ENCODE measurements at places on chromosomes 11 and 22. TPM values are rescaled to one million over a fixed set of nuclear protein-coding genes. Genes with fewer than 3 reads are reported as not detected.

- no peak for DNase-seq
Observed at GRCh38 chr22:22912988-22913253, 25.3 kb downstream of the IGLL5 start.

- DNase-seq = no peak
Observed at GRCh38 chr22:22322792-22323191, 78.2 kb downstream of the VPREB1 start.

- no peak for DNase-seq
Observed at GRCh38 chr11:75013051-75013450, 24.3 kb downstream of the NEU3 start.

- no peak for DNase-seq
Observed at GRCh38 chr11:69746752-69747742, 28.1 kb downstream of the FGF4 start.

GRCh38 chr11:66035653-66036333, 9.5 kb upstream of the CATSPER1 start:
- DNase-seq = no peak

DNA sequence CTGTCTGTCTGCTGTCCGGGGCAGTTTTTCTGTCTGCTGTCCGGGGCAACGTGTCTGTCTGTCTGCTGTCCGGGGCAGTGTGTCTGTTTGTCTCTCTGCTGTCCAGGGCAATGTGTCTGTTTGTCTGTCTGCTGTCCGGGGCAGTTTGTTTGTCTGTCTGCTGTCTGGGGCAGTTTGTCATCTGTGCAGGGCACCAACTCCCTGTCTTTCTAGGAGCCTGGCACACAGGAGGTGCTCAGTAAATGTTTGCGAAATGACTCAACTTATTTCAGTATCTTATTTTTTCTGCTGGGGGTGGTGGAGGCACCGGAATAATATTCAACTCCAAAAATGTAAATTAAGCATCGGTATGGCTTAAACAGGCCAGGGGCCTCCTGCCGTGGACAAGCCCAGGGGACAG, 12.0 kb upstream of the TTLL12 start:
- no peak for DNase-seq

DNA sequence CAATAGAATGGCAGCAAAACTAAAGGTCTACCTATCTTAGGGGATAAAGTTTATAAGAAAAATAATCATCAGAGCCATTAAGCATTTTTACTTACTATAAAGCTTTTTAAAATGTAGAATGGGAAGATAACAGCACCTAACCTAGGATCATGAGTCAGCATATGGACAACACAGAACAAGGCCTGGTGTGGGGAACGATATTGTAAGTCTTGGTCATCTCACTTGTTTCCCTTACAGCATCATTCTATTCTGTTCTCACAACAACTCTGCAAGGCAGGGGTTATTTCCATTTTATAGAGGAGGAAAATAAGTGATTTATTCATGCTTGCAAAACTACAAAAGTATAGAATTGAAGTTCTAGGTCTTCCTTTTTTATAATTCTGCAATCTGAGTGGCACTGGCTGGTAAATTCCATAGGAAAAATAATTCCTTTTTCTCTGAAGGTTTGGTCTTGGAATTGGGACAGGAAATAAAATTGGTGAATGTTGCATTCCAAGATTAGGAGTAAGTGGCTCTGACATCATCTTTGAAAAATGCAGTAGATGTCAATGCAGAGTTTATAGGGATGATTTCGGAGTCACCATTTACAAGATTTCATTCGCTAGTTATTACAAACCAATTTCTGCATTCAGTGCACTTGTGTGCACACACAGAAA, 423.0 kb downstream of the DYNC2H1 start:
- peak; percentile 75 for DNase-seq

DNA sequence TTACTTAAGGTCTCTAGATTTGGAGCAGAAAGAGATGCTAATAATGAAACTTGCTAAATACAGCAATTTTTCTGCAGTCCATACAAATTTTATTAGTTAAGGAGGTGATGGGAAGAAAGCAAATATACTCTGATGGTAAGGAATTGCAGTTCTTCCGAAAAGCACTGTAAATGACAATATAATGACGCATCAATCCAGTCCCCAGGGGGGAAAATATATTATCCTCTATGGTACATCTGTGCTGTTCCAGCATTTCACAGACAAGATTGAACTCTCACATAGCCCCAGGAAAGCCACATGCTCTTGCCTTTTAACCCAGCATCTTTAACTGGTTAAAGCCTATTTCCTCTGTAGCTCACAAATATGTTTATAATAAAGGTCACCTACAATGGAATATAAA, 416.6 kb upstream of the CCDC90B start:
- no peak for DNase-seq

GRCh38 chr11:47534704-47535251, 18.2 kb downstream of the CELF1 start:
- no peak for DNase-seq

DNA sequence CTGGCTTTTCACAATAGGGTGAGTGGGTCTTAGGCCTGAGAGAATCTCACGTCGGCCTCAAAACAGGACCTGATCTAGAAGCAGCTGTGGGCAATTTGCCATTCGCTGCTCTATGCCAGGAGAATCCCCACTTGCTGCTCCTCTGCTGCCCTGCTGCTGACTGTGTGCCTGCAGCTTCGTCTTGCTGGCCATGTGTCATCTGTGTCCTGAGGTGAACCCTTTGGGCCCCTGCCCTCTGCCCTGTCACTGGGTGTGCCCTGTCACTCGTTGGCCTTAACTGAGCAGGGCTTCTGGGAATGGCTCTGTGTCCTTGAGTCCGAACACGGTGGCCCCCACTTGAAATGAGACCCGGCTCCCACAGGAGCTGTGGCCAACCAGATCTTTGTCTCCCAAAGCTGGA, 6.2 kb downstream of the NAA40 start:
- DNase-seq = no peak

GRCh38 chr11:122232985-122233384, 117.0 kb upstream of the BLID start:
- DNase-seq = no peak

DNA sequence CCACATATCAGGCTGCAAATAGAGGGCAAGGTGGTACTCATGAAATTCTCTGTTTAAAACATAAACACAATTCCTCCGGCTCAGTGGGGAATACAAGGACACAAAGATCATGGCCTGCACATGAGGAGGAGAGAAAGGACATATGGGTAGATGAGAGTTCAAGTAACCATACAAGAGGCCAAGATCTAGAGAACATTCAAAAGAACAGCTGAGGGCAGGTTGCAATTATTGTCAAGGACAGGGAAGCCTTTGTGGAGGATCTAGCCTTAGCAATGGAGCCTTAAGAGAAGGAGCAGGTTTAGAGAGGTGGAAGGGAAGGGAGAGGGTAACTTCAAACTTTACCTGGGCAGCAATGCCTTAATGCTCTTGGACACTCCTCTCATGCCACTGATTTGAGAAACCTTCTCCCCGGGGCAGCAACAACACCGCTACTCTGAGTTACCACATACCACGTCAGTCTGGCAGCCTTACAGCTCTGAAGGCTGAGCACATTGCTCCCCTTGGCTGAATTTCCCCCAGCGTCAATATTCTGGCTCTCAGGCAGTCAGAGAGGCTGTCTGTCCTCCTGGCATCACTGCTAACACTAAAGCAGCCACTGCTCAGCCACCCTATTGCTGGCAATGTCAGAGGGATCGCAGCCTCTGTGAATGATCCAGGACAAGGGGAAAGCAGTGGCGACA, 55.5 kb downstream of the CLPB start:
- no peak for DNase-seq

- DNase-seq = peak; percentile 47
Observed at GRCh38 chr11:105357764-105358163, 218.2 kb upstream of the CARD18 start.

DNA sequence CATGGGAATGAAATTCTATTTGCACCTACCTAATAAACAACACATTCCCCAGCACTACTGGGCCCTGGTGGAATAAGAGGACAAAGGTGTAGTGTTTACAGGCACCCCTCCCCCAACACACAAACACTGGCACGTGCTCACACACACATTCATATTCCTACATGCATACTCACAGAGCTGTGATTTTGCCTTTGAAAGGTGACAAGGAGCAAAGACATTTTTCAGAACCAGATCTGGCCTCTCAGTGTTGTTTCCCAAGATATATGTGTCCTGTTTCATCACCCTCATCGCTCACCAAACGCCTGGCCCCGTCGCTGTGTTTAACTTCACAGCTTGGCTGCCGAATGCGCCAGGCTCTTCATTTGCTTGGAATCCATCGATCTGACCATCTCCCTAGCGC, 292.6 kb downstream of the NTM start:
- DNase-seq = no peak

DNA sequence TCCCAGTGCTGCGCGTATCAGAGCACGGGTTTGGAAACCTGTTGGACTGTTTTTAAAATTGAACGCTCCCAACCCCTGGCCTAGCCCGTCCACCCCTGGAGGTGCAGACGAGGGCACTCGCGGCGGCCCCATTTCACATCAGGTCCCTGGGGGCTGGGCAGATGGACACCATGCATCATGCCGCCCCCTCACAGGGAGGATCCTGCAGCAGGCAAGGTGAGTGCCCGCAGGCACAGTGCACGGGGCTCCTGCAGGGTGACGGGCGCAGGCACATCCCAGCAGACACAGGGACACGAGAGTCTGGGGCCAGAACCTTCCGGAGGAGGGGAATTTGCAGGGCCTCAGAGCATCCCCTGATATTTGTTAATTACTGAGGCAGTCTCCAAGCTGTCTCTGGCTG, 7.3 kb downstream of the ANO9 start:
- DNase-seq = no peak

GRCh38 chr11:75184757-75185425, 34.0 kb downstream of the SLCO2B1 start:
- DNase-seq = no peak

- no peak for DNase-seq
Observed at GRCh38 chr11:94106716-94107115, 21.9 kb upstream of the PANX1 start.

- DNase-seq = no peak
Observed at GRCh38 chr22:19376971-19377370, 54.6 kb downstream of the HIRA start.

GRCh38 chr22:27329966-27330645, 471.4 kb downstream of the MN1 start:
- no peak for DNase-seq

DNA sequence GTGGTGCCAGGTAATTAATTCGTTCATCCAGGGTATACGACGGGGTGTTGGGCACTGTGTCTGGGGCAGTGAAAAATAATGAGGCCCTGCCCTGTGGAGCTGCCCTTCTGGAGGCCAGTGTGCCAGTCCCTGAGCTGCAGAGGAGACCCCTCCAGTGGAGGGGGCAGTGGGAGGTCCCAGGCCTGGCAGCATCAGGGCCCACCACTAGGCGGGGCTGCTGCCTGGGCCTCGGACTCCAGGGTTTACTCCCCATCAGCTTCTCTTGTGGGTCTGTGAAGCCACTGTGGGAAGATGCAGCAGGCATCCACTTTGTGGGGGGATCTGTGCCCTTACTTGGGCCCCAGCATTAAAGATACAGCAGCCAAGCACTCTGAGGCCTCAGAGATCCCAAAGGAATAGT, 17.4 kb upstream of the TMPRSS6 start:
- DNase-seq = no peak

DNA sequence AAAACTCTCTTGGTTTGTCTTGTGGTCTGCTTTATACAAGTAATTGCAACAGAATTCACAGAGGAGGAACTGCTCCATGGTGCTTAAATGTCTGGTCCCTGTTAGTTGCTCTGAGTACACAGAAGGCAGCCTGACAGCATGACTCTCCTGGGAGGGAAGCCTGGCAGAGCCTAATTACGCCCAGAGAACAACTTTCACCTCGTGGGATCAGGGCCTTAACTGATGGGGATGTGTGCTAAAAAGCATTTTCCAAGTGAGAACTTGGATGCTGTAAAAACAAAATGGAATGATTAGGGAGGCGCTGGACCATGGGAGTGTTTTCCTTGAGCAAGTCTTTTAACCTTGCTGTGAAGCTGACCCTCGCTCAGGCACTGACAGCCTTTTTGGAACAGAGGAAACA, 154.0 kb upstream of the TENM4 start:
- no peak for DNase-seq

DNA sequence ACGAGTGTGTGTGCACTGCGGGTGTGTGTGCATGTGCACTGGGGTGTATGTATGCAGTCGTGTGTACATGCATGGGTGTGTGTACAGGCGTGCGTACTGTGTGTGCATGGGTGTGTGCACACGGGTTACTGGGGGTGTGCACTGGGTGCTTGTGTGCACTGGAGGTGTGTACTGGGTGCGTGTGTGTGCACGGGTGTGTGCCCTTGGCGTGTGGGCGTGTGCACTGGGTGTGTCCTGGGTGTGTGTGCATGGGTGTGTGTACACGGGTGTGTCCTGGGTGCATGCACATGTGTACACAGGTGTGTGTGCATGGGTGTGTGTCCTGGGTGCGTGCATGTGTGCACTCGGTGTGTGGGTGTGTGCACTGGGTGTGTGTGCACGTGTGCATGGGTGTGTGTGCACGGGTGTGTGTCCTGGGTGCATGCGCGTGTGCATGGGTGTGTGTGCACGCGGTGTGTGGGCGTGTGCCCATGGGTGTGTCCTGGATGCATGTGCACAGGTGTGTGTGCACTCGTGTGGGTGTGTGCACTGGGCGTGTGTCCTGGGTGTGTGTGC, 39.1 kb downstream of the BRSK2 start:
- DNase-seq = no peak

DNA sequence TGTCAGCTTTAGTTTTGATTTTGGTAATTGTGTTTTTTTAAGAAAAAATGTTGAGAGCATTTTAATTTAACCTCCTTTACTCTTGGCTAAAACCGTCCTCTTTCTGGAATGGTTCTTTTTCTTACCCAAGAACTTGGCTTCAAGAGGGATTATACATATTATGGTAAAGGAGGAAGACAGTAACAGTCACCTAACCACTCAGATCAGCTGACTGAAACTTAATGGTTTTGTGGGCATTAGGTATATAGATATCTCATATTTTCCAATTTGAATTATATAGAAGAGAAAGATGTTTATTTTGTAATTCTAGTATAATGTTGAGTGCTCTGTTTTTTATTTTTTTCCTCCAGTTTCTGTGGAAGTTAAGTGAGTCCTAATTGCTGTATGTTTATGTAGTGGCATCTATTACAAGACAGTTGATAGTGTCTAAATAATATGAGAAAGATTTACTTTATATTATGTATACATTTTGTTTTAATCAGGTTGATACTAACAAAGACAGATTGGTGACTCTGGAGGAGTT, 36.6 kb upstream of the NCR3LG1 start:
- no peak for DNase-seq

GRCh38 chr11:35712533-35712932, 50.0 kb downstream of the TRIM44 start:
- DNase-seq = no peak

- DNase-seq = no peak
Observed at GRCh38 chr11:6238902-6239301, at the start of gene CNGA4. CNGA4 (plus strand) TSS chr11:6239089; CDS start chr11:6239207, 118 bp downstream.

CBX7 gene
- 0.74 TPM for total RNA-seq

NFRKB gene
- total RNA-seq = 20.1 TPM

PATE4 gene
- not detected for total RNA-seq

HSPB2 gene
- not detected for total RNA-seq

APOL4 gene
- not detected for total RNA-seq

SLC17A6 gene
- total RNA-seq = not detected

SLC15A3 gene
- total RNA-seq = 6.5 TPM

SYT7 gene
- total RNA-seq = 0.12 TPM

MTNR1B gene
- total RNA-seq = not detected

FAM111B gene
- 26.7 TPM for total RNA-seq

TRIM68 gene
- 10.3 TPM for total RNA-seq

DGKZ gene
- 88.1 TPM for total RNA-seq

XKR3 gene
- total RNA-seq = 0.14 TPM

ART1 gene
- total RNA-seq = not detected

SCGB1A1 gene
- not detected for total RNA-seq

CEP57 gene
- total RNA-seq = 30.2 TPM
